ENCODE measurements at places on chromosomes 1 and 21.

DNA sequence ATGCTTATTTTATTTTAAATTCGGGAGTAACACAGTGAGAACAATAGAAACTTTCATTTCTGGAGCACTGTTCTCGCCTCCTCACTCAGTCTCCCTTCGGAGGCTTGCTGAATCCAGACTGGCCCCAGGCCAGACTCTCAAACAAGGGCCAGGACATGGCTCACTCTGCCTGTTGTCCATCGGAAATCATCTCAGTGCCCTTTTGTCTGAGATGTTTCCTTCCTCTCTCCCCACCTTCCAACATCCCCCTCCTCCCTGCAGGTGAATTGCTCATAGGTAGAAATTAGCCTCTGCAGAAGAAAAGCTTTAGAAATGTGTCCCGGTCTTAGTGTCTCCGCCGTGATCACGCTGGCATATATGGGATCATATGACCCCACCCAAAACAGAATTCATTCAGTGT is 55.2 kb downstream of the ERG start:
- DNase-seq: no peak

DNA sequence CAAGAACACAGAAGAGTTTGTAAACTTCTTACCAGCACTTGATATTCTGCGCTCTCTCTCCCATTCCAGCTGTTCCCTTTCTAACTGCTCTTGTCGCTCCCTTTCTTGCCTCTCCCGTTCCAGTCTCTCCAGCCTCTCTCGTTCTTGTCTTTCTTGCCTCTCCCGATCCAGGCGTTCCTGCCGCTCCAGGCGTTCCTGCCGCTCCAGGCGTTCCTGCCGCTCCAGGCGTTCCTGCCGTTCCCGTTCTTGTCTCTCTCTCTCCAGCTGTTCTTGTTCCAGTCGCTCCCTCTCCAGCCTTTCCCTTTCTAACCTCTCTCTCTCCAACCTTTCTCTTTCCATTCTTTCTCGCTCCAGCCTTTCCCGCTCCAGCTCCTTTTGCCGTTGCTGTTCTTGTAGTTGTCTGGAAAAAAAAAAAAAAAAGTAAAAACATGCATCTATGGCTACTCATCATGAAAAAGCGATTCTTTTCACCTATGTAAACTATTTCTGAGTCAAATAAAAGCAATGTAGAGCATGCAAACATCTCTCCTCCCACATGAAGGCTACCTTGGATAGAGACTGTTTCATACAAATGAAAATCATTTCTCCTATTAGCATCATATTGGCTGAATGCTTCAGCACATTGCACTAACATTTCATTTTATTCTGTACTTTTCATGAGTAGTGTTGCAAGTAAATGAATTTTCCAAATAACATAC is 91.5 kb upstream of the LBR start:
- no peak for DNase-seq

DNA sequence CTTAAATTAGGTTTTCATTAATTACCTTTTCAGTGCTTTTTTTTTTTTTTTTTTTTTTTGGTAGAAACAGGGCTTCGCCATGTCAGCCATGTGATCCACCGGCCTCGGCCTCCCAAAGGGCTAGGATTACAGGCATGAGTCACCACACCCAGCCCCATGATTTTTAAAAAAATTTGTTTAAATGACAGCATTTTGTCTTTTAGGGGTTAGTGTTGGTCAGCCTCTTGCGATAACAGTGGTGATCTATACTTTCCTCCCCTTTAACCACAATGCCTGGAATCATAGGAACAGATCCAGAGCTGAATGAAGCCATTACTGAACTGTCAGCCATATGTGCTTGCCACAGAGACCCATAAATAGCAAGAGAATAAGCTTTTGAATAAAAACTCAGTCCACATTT is 73.9 kb downstream of the CACHD1 start:
- no peak for DNase-seq

GRCh38 chr1:88610687-88611086 is 73.4 kb upstream of the PKN2 start:
- no peak for DNase-seq

DNA sequence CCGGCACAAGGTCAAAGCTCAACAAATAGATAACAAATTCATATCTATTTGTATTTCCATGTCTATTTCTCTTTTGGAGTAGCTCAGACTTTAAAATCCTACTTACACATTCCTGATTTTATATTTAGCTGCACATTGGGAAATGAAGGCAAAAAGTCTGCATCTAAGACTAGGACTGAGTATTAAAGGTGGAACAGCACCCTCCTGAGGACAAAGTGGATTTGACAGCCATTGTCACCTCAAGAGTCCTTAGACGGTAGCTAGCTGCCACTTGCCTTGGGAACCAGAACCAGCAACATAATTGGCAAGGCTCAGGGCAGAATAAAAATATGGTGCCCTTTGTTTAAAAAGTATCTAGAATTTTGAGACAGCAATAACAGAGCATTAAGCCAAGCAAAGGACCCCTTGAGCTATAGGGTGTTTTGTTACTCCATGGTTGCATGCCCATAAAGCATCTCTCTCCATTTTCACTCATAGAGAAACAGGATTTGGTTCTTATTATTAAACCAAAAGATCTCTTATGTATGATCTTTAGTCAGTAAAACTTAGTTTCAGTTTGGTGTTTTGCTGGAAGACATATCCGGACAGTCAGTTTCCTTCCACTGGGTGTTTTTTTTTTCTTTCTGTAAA is 30.0 kb upstream of the SGIP1 start:
- DNase-seq: peak; percentile 28

DNA sequence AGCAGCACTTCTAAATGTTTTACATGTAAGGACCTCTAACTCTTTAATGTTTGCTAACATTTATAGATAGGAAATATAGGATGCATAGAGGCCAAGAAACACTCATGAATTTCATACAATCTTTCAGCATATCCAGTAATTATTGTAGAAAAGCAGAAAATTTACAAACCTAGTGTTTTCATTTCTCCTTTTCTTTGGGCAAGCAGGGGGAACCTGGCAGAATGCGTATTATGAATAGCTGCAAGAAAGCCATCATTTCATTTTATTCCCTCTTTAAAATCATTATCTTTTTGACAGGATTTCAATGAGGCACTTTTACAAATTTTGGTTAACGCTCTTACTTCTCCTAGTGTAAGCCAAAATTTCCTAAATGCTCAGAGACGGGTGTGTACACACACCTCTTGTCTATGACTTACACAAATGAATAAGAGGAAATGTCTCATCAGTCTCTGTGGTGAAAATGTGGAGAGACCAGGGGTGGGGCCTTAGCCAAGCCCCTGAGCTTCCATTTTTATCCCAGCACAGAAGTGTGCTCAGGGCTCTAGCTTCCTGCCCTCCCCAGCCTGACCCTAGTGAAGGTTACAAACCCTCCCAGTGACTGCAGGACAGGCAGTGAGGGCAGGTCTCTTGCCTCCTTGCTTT is 91.6 kb downstream of the LRRC8C start:
- no peak for DNase-seq

DNA sequence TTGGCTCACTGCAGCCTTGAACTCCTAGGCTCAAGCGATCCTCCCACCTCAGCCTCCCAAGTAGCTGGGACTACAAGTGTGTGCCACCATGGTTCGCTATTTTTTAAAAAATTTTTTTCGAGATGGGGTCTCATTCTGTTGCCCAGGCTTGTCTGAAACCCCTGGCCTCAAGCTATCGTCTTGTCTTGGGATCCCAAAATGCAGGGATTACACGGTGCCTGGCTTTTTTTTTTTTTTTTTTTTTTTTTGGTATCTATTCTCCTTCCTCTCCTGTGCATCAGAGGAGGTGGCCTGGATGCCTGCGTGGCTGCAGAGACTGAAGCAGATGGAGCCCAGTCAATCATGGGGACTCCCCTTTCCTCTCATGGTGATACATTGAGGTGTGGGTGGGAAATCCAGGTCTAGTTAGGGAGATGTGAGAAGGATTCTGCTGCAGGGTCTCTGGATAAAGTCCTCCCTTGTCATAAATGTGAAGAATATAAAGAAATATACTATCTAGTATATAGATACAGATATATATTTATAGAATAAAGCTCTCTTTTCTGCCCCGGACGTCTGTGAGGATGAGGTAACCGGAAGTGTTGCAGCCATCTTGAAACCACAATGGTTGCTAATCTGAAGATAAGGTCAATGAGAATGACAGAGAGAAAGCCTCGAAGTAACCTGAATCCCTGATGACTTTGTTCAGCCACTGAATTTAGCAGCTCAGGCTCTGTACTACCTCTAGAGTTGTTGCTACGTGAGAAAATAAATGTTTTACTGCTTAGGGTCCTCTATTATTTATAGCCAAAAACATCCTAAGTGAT is 19.5 kb upstream of the RGSL1 start:
- DNase-seq: no peak

DNA sequence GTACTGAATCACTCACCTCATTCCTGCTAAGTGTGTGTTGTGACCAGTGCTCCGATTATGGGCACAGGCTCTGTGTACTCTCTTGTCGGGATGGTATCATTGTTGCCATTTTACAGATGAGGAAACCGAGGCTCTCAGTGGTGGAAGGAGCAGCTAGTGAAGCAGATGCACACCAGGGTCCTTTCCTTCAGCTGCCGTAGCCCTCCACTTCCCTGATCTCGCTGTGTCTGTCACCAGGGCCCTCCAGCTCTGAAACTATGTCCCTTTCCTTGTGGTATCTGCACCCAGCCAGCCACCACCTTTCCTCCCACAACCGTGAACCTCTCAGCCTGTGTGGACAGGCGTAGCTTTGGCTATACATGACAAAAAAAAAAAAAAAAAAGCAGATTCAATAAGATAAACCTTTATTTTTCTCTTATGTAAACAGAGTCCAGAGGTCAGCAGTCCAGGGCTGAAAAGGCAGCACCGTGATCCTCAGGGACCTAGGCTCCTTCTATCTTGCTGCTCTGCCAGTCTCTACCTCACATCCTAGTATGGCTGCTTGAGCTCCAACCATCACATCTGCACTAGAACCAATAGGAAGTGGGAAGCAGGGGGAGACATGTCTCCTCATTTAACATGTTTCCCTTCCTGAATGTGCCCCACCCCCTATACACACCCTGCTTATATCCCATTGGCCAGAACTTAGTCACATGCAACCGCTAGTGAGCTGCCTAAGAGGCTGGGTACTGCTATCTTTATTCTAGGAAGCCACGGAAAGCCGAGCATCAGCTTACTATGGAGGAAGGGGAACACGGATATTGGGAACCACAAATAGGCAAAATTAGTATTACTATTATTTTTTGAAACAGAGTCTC is 44.3 kb downstream of the TMEM51 start:
- DNase-seq: no peak

- DNase-seq: no peak
These were observed 2.4 kb downstream of the LSS start for GRCh38 chr21:46226146-46226545.

GRCh38 chr1:202728951-202729350 is 18.7 kb upstream of the SYT2 start:
- DNase-seq: no peak

- DNase-seq: no peak
These were observed 19.2 kb upstream of the EVA1B start for GRCh38 chr1:36342426-36343185.

DNA sequence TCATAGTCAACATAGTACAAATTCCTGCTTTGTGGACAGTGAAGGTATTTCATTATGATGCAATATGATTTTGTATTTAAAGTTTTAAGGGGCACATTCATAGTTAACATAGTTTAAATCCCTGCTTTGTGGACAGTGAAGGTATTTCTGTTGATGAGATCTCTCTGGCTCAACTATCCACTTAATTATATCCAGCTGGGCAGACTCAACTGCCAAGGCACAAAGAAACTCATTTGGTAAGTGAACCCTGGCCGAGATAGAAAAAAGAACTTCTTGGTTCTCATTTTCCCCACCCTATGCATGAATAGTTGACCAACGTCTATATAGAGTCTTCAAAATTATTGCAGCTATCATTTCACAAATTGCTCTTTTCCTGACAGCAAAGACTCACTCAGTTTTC is 1194.6 kb downstream of the NCAM2 start:
- DNase-seq: no peak

DNA sequence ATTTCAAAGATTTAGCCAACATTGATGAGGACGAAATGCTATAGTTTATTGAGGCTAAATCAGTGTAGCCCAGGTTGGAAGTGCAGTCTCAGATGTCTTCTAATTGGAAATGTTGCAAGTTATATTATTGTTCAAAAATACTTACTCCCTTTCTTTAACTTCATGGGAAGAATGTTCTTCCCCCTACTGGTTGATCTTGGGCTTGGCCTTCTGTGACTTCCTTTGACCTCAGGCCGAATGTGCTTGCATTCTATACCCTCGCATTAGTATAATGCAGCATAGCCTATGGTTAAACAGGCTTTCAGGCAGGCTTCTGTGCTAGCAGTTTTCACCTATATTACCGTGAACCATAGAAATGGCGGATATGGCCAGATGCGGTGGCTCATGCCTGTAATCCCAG is 77.3 kb downstream of the RPE65 start:
- no peak for DNase-seq

GRCh38 chr1:67476006-67476482 is 45.8 kb upstream of the SERBP1 start:
- no peak for DNase-seq

DNA sequence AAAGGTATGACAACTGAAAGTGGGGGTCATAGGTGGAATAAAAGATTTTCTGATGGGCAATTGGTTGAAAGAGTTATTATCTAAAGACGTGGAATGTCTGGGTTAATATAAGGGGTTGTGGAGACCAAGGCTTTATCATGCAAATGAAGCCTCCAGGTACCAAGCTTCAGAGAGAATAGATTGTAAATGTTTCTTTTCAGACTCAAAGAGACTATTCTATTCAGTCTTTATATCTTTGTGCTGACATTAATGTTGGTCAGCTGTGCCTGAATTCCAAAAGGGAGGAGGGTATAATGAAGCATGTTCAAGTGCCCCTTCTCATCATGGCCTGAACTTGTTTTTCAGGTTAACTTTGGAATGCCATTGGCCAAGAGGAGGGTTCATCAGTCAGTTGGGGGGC is 145.3 kb downstream of the SETD4 start:
- DNase-seq: no peak

- no peak for DNase-seq
These were observed 337.5 kb downstream of the CHRM3 start for GRCh38 chr1:239723776-239724367.

GRCh38 chr21:37266515-37267221 is 466 bp downstream of the VPS26C start:
- peak; percentile 50 for DNase-seq

GRCh38 chr1:98057236-98057910 is 136.5 kb upstream of the DPYD start:
- DNase-seq: no peak

GRCh38 chr1:98897479-98897878 is 107.2 kb downstream of the PLPPR5 start:
- DNase-seq: no peak
